ENCODE measurements at places on chromosomes 12 and 14. TPM values are rescaled to one million over a fixed set of nuclear protein-coding genes. Genes with fewer than 3 reads are reported as not detected.

The RTL1 gene
- polyA plus RNA-seq = 0.02 TPM

The ARMH4 gene
- polyA plus RNA-seq = 0.82 TPM

The BAZ2A gene
- polyA plus RNA-seq = 29.8 TPM

The IL22 gene
- 1.1 TPM for polyA plus RNA-seq

The PTGER2 gene
- 1.4 TPM for polyA plus RNA-seq

The SDR9C7 gene
- polyA plus RNA-seq = 2.3 TPM

The SUOX gene
- polyA plus RNA-seq = 11.6 TPM

The TPH2 gene
- polyA plus RNA-seq = 0.07 TPM

The PZP gene
- polyA plus RNA-seq = 0.21 TPM

The MYF5 gene
- polyA plus RNA-seq = not detected

The SLC6A12 gene
- 1.6 TPM for polyA plus RNA-seq

The LRRC10 gene
- polyA plus RNA-seq = 0.05 TPM

The DEGS2 gene
- polyA plus RNA-seq = 2.1 TPM

The ZNF385A gene
- polyA plus RNA-seq = 13.6 TPM

The TROAP gene
- 12.4 TPM for polyA plus RNA-seq

The CFAP251 gene
- polyA plus RNA-seq = 2.0 TPM

The MEG3 gene
- polyA plus RNA-seq = 103 TPM

The LRFN5 gene
- 0.14 TPM for polyA plus RNA-seq

The GARIN6 gene
- polyA plus RNA-seq = 0.02 TPM

The FAM186B gene
- polyA plus RNA-seq = 0.09 TPM

The EVL gene
- 233 TPM for polyA plus RNA-seq

The CLEC2A gene
- polyA plus RNA-seq = 0.11 TPM

The ENDOU gene
- polyA plus RNA-seq = 1.3 TPM

The CYP46A1 gene
- 0.62 TPM for polyA plus RNA-seq

The GYS2 gene
- polyA plus RNA-seq = 0.14 TPM

The EIF2S3B gene
- polyA plus RNA-seq = 0.27 TPM

The SLC8A3 gene
- polyA plus RNA-seq = 0.16 TPM

The LALBA gene
- polyA plus RNA-seq = 0.68 TPM

The RASSF8 gene
- 15.3 TPM for polyA plus RNA-seq

The UBR7 gene
- polyA plus RNA-seq = 19.6 TPM

The REP15 gene
- polyA plus RNA-seq = 0.94 TPM

The SLC6A15 gene
- 0.32 TPM for polyA plus RNA-seq

The MSI1 gene
- 0.25 TPM for polyA plus RNA-seq

The BCL7A gene
- 5.5 TPM for polyA plus RNA-seq

The LTBR gene
- polyA plus RNA-seq = 33.3 TPM

The PLCZ1 gene
- not detected for polyA plus RNA-seq

The LBHD2 gene
- 0.75 TPM for polyA plus RNA-seq

The RHEBL1 gene
- 1.6 TPM for polyA plus RNA-seq

Measured in thymus (tissue), 14 donors.